ENCODE measurements at places on chromosomes 2 and 18.

GRCh38 chr2:9593925-9594324 lies 36.9 kb downstream of the YWHAQ start:
- no peak for DNase-seq

GRCh38 chr2:143694335-143694734 lies 565.1 kb downstream of the ARHGAP15 start:
- DNase-seq: peak; percentile 64

- DNase-seq: no peak
Measured at GRCh38 chr18:76378526-76379215, 116.4 kb downstream of the ZNF516 start.

- DNase-seq: peak; percentile 99
Measured at GRCh38 chr2:16196687-16197503, 256.5 kb downstream of the MYCN start.

- DNase-seq: no peak
Measured at GRCh38 chr2:68907232-68907919, 36.2 kb upstream of the BMP10 start.

GRCh38 chr18:31424383-31424988 lies 23.1 kb upstream of the DSG3 start:
- no peak for DNase-seq

DNA sequence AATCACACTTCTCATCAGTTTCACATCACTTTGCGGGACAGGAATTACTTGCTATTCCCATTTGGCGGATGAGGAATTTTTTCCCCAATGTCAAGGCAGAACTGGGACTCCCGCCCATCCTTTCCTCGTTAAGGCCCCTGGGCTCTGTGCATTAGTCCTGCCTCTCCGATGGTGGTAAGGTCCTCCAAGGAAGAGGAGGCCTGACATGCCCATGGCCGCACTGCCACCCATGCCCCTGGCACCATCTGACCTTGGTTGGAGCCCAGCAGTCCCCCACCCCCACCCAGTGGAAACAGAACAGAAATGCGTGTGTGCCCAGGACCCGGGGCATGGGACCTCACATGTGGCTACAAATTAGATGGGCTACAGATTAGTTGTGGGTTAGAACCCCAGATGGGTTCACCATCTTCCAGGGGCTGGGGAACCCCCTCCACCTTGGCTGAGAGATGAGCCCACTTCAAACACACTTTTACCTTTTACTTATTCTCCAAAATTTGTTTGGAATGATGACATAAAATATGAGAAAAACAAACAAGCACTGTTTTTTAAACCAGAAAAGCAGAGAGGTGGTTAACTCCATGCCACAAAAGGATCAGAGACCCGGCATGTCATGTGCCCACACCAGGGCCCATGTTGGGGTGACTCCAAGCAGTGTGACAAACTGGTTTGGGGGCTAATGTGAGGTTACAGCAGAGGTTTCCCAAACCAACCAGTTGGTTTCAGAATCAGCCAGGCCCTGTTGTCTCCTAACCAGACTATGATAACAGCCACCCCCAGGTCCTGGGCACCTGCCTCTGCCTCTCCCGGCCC lies 11.0 kb upstream of the DUSP2 start:
- DNase-seq: no peak

DNA sequence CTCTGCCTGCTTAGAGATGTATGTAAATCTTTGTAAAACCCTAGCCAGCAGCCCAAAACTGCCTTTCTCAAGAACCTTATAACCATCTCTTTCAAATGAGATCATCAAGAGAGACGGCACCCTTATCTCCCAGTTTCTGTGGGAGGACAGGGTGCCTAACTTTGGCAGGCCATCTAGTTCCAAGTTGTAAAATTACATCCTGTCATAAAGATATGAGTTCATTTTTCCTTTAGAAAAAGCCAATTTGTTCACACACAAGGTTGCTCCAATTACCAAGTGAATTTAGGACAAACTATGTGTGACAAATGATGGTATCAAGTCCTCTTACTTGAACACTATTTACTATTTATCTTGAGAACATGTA lies 65.3 kb downstream of the MEMO1 start:
- no peak for DNase-seq

GRCh38 chr2:6434438-6434837 lies 431.3 kb downstream of the CMPK2 start:
- no peak for DNase-seq

DNA sequence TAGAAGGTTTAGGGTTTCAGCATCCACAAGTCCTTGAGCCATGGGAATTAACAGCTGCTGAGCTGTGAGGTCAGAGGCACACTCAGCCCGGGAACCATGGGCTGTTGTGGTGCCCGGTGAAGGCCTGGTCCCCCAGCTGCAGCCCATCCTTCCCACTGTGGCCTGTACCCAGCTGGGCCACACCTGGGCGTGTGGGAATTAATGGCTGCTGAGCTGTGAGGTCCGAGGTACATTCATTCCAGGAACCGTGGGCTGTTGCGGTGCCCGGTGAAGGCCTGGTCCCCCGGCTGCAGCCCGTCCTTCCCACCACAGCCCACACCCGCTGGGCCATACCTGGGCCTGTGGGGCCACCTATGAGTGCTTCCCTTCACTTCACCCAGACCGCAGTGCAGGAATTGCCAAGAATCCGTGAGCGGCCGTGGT lies 25.2 kb downstream of the TMEM18 start:
- no peak for DNase-seq

- no peak for DNase-seq
Measured at GRCh38 chr2:238864207-238865014, 16.5 kb downstream of the TWIST2 start.

DNA sequence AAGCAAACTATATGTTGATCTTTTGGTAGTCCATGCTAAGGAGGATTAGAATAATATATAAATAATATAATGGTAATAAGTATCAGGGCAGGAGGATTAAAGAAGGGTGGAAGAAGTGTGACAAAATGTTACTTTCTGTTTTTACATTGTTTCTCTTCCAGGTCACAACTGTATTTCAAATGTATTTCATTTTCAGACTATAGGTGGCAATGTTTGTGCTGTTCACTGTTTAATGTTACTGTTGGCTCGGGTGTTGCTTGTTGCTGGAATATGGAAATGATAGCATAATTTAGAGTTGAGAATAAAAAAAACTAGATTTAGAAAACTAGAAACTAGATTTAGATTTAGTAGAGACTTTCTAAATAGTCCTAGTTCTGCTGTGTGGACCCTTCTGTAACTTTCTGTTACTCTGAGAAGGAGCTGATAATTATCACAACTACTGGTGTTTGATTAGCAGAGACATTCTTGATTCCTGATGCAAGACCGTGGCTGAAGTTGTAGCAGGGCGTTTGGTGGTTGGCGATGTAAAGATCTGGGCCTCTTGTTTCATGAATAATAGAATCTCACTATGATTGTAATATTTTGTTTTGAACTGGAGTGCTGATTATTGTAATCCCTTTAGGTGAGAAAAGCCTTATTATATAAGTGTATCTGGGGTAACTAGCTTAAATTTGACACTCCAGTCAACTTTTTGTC lies 7.9 kb downstream of the NEDD4L start:
- DNase-seq: no peak
